ENCODE measurements at places on chromosomes 3 and 15.
A peak's percentile ranks its signal among the peaks of the same experiment; 100 is the strongest.

- no peak for DNase-seq
Observed at GRCh38 chr3:141575879-141576743, 89.3 kb downstream of the RASA2 start.

DNA sequence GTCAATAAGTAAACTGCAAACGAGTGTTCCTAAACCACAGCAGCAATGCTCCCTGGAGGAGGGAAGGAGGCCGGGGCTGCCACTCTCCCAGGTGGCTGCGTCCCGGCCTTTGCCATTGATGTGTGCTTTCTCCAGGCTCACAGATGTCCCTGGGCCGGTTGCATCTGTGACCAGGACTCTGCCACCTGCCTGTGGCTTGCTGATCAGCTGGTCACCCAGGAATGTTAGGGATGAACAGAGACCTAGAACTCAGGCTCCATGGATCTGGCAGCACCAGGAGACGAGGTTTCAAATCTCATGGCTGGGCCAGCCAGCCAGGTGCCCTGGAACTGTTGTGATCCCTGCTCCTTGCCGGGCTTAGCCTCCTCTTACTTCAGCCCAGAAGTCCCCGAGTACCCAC is 65.7 kb downstream of the KLF15 start:
- no peak for DNase-seq

DNA sequence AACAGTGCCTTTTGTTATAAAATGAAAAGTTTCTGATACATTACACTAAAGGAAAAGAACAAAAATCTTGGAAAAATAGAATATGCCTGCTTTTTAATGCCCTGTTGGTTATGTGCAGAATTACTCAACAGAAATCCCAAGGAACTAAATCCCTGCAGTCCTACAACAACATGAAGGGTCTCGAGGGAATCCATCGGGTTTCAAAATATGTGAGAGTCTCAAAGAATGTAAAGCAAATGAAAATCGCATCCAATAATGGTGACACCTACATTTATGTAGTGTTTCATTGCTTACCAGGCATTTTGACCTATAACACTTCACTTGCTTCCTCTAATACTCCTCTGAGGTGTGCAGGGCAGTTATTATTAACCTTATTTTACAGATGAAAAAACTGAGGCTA is 411.3 kb downstream of the FOXP1 start:
- no peak for DNase-seq

GRCh38 chr15:35546511-35547381 is 781 bp upstream of the DPH6 start:
- no peak for DNase-seq

DNA sequence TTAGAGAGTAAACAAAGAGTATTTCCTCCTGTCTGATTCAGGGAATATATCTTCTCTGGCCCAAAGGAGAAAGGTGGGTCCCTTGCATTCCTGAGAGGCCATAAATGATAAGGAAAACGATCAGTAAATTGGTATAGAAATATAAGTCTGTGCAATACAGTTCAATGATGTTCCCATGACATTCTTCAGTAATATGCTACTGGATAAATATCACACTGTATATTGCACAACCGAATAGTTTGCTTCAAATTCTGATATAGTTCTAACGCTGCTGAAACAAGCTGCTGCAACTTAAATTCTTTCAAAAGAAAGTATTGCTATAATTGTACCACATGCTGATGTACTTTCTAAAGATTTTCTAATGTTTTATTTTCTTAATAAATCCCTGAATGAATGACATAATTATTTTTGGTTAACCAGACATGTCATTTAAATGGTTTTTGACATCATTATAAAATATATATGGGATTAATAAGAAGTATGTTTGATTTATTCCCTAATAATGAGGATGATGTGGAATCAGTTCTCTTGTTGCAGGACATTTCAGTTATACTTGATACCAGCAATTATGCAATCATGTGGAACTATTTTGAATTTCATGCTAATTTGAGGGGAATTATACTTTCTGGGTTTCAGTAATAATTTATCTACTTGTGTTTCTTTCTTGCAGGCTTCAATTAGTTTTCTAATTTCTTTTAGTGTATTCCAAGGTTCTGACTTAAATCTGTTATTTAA is 44.9 kb downstream of the FGF7 start:
- no peak for DNase-seq

DNA sequence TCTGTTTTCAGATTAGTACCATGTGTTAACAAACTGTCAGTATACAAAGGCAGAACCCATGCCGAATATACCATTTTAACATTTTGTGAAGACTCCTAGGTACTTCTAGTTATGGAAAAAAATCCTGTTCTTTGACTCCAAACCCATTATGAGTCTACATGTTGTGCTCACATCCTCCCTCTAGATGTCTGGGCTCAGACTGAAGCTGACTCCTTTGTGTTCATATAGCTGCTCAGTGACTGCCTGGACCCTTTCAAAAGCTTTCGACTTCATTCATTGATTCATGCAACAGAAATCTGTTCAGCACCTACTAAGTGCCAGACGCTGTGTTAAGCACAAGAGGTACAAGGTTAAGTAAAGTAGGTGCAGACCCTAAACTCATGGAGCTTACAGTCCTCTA is 60.5 kb downstream of the MEGF11 start:
- DNase-seq = no peak

DNA sequence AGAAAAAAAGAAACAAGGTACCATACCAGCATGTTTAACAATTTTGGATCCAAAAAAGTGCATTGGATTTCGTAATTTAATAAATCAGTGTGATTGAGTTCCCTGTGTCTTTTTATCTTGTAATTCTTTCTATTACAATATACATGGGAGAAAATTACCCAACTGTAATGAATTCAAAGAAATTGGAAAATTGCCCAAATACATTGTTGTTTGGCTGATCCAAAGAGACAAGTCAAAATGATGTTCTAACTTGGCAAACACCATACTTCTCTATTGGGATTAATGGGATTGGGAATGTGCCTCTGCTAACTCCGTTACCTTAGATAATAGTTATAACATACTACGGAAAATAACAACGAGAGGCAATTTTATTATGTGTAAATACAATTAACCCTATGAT is 1097.1 kb downstream of the ROBO1 start:
- DNase-seq = no peak

GRCh38 chr3:134282659-134283047 is 32.0 kb upstream of the RYK start:
- no peak for DNase-seq

DNA sequence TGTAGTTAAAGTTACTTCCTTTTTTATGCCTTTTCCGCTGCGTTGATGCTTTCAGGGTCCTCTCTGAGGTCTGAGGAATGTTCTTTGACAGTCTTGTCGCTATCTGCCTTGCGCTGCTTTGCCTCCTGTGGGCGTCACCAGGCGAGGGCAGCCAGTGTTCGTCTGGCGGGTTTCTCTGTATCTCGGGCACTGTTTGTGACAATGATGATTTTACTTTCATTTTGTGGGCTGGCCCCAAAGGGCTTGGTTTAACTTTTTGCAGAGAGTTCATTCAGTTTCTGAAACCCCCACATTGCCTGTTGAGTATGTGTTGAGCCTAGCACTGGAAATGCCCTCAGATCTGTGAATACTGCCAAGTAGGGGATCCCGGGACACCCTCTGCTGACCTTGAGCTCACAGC is 24.6 kb upstream of the SACM1L start:
- peak; percentile 65 for DNase-seq

GRCh38 chr15:66838671-66839239 is 136.7 kb downstream of the SMAD6 start:
- DNase-seq = no peak

DNA sequence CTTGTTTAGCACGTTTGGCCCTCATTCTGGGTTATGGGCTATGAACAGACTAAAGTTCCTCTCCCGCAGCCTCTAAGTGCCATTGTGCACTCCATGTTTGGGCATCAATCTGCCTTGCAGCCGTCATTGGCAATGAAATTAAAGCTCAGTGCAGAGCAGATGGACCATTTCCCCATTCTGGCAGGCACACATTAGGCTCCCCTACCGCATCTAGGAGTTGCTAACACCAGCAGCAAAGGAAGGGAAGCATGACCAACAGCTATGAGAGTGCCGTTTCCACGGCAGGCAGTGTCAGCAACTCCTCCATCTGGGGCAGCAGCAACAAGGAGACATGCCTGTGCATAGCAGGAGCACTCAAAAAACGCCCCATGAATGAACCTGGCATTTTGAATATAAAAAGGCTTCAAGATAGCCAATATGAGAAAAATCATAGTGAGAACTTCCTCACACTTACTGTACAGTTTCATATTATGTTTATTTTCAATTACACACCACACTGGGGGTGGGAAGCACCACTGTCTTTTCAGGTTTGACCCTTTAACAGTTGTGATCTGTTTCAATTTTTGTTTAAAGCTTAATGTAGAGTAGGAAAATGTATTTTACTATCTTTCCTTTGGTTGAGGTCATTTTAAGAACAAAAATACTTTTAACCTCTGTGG is 218.7 kb downstream of the KCNMB2 start:
- no peak for DNase-seq

- no peak for DNase-seq
Observed at GRCh38 chr3:131976448-131976847, 58.4 kb downstream of the CPNE4 start.

DNA sequence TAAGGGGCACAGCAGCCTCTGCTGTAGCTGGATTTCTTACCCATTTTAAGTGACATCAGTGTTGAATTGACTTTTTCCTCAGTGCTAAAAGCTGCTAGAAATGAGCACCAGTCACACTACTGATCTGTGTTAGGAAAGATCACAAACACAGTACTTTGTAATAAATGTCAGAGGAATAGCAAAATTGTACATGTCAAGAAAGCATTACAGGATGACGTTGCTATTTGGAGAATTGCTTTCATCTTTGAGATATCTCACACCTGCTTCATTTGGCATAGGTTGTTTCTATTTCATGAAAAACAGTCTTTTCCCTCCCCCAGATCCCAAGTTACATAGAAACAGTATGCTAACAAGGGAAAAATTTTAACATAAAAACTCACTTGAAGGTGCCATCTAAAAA is 77.8 kb downstream of the SLC25A26 start:
- no peak for DNase-seq

DNA sequence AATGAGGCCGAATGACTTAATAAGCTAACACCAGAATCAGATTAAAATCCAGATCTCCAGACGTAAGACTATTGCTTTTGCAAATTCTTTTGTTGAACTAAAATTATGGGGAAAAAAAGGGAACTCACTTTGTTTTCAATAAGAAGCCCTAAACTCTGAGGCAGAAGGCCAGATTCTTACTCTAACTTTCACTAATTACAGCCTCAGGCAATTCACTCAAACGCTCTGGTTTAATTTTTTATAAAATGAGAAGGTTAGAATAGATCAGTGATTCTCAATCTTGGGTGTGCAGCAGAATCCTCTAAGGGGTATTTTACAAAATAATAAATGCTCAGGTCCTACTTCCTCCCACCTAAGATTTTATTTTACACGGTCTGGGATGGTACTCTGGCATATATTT is 38.1 kb downstream of the C3orf70 start:
- no peak for DNase-seq

GRCh38 chr3:141929341-141929995 is 53.0 kb downstream of the ATP1B3 start:
- DNase-seq = no peak

DNA sequence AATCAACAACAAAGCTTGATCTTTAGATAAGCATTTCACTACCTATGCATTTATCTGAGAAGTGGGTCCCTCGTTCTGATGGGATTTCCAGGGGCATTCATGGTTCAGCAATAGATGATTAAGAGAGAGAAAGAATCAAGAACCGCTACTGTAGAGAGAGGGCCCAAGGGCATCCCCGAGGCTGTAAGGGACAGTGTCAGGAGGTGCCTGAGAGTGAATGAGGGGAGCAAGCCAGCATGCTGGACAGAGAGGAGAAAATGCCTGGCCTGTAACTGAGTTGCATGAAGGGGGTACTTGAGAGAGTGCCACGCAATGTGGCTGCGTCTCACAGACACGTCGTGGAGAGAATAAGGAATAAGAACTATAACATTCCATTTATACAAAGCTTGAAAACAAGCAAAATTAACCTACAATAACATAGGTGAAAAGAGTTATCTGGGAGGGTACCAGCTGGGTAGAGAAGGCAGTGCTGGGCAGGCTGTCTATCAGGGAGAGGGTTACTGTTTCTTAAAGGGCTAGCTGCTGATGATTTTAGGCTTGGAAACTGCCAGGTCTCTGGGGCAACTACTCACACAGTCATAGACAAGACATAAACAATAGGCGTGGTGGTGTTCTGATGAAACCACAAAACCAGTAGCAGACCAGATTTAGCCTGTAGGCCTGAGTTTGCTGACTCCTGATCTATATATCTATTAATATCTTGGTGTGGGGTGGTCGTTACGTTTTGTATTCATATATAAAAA is 374.6 kb upstream of the CFAP20DC start:
- DNase-seq = no peak

GRCh38 chr3:71548705-71549384 is 34.7 kb downstream of the FOXP1 start:
- no peak for DNase-seq

- no peak for DNase-seq
Observed at GRCh38 chr3:139969386-139969785, 34.4 kb downstream of the CLSTN2 start.

- no peak for DNase-seq
Observed at GRCh38 chr15:71231758-71232157, 116.5 kb downstream of the THSD4 start.

- DNase-seq = no peak
Observed at GRCh38 chr15:63891768-63892133, 58.0 kb upstream of the HERC1 start.

GRCh38 chr15:51386029-51386428 is 44.6 kb downstream of the GLDN start:
- no peak for DNase-seq

- DNase-seq = no peak
Observed at GRCh38 chr3:126573492-126574117, 14.9 kb upstream of the C3orf22 start.

DNA sequence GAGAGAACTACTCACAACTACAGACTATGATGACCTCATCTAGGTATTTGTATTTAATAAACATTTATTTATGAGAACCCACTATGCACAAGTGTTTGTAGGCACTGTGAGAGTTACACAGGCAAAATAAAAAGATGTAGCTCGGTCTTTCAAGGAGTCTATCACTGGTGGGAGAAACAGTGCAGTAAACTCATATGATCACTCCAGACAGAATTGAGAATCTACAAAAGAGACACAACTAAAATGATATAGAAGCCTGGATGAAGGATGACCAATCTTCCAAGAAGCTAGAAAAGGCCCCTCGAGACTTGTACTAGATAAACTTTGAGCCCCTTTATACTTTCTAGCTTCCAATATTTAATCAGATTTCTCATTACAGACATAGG is 70.2 kb upstream of the ZBTB20 start:
- DNase-seq = no peak

- no peak for DNase-seq
Observed at GRCh38 chr3:27903446-27903845, 181.3 kb upstream of the EOMES start.

DNA sequence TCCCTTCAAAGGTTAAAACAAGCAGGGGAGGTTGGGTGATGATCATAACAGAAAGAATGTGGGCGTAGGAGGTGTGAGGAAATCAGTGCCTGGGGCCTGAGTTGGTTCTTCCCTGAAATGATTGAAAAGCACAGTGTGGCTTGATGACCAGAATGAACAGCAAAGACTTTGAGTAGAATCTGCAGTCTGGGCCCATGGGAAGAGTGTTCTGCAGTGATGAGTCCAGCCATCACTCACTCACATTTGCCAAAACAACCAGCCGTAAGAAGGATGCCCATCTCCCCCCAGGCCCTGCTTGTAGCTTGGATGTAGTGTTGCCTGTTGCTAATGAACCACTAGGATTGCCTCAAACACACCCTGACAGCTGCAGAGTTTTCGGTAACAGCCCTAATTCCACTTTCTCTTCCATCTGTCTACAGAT is 67.9 kb downstream of the VGLL3 start:
- DNase-seq = no peak
